Stimulated activated CD4-positive, alpha-beta T cell treated with anti-CD3 and anti-CD28 coated beads, Interleukin-15, amount 100 ng/mL, for 1 hour (primary cell): ENCODE measurements at places on chromosomes 4 and X.

- DNase-seq = no peak
Observed at GRCh38 chr4:169225058-169225751, 45.6 kb downstream of the SH3RF1 start.

GRCh38 chrX:22758807-22759481, 240.8 kb upstream of the DDX53 start:
- no peak for DNase-seq

GRCh38 chrX:87006561-87006960, 511.0 kb upstream of the KLHL4 start:
- no peak for DNase-seq

- no peak for DNase-seq
Observed at GRCh38 chr4:108874806-108875205, 112.0 kb upstream of the ETNPPL start.

DNA sequence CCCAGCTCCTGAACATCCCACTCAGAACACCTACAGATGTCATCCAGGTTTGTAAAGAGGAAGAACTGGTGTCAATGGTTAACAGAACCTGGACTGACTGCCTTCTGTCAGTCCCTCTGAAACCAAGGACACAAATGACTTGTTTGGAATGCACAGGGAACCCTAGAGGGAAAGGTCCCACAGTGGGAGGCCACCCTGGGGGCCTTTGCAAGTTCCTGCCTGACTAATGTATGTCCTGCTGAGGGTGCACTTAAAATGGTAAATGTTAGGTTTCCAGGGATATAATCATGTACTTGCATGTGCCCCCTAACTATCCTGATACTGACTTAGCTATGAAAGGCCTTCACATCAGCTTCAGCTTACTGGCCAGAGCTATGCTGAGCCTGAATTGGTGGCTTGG, 15.0 kb upstream of the XAGE2 start:
- no peak for DNase-seq

GRCh38 chr4:4776934-4777333, 82.5 kb upstream of the MSX1 start:
- DNase-seq = no peak

DNA sequence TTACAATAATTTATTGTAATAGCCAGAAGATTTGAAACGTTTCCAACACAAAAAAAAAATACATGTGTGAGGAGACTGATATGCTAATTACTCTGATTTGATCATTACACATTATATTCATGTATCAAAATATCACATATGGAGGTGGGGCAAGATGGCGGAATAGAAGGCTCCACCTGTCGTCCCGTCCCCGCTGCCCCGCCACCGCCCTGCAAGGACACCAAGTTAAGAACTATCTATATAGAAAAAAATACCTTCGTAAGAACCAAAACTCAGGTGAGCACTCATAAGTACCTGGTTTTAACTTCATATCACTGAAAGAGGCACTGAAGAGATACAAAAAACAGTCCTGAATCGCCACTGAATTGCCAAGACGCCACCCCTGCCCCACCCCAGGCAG, 60.9 kb upstream of the SCRG1 start:
- no peak for DNase-seq

GRCh38 chr4:33785843-33786242, 2458.5 kb downstream of the ARAP2 start:
- DNase-seq = no peak

DNA sequence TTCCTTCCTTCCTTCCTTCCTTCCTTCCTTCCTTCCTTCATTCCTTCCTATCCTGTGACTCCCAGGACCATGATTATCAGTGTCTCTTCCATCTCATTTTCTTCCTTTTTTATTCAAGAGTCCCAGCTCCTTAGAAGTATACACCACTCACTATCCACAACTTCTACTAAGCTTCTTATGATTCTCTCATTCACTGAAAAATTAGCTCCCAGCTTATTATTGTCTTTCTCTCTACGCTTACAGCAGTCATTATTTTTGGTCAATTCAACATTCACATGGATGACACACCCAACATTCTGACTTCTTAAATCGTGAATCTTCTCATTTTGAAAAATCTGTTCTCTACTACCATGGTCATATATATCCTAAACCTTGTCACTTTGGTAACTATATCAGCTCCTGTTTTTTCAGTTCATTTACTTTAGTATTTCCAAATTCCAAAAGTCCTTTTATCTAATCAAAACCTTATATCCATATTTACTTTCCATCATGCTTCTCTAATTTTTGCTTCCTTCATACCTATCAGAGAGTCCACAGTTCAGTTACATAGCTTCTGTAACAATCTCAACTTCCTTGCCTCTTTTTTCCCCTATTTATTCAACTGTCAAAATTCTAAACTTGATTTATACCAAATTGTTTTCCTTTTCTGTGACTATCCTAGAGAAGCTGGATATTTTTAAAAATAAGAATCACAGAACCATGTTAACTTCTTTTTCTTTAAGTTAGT, 677.5 kb downstream of the RAPGEF2 start:
- no peak for DNase-seq

DNA sequence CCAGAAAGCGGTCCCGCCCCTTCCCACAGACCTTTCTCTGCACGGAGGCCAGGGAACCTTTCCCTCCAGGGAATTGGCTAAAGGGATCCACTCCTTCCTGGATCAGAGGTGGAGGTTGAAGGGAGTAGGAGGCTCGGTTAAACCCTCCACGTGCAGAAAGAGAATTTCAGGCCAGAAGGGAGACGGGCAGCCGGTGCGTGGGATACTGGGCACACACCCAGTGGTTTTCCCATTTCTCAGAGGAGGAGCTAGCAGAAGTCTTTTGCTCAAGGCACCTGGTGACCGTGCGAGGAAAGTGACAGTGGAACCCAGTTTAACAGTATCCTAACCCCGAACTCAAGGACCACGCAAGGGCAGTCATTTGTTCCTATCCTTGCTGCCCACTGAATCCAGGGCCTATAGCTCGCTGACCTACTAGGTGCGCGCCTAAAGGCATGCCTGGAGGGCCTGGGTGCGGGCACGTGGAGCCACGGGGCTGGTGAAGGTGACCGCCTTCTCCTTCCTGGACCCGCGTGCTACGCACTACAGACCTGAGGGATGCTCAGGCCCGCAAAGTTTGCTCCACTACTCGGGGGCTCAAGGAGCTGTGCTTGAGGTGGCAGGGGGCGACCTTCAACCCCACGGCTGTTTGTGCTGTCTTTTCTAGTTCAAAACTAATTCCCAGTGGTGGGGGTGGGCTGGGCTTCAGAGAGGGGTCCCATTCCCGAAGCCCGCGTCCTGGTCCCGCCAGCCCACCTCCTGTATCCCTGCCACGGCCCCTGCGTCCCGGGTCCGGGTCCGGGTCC, 587 bp upstream of the AFF2 start:
- no peak for DNase-seq

GRCh38 chr4:149108626-149109025, 666.4 kb upstream of the NR3C2 start:
- no peak for DNase-seq

GRCh38 chr4:138673053-138673452, 342.5 kb upstream of the NOCT start:
- DNase-seq = no peak

GRCh38 chr4:57110640-57111511, 691 bp upstream of the IGFBP7 start:
- no peak for DNase-seq

DNA sequence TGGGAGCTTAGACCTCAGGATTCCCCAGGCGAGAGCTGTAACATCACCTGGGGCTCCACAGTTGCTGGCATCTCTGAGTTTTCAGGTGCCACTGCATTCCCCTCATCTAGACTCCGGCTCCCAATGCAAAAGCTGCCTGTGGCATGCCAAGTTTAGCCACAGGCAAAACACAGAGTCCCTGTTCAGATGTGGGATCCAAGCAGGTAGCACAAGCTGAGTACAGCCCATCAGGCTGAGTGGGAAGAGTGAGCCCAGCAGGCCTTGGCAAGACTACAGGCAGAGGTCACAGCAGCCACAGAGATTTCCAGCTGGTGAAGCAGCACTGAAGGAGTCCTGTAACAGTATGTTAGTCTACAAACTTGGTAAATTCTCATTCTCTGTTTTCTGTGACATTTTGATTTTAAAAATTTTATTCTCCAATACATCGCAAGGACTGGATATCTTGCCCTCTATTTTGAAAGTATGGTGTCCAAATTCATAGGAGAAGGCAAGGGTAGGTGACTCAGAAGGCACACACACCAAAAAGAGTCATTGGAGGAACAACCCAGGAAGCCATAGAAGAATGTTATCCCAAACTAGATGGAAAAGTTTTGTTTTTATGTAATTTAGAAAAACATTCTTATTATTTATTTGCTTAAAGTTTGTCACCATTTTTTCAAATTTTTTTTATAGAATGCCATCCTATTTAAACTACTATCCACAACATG, 13.6 kb upstream of the CXCL2 start:
- no peak for DNase-seq

DNA sequence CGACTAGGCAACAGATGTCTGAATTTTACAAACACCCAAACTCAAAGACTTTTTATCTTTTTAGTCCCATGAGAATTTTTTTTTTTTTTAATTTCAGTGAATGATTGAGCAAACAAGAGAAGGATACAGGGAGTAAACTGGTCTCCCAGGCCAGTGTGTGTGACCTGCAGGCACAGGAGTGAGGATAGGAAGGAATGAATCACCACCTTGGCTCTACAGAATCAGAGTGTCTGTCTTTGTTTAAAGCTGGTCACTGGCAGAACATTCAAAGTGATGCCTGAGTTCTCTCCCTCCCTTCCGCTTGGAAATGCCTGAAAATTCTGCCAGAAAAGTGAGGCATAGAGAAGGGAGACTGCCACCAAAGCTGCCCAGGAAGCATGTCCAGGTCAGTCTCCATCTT, 69.5 kb downstream of the PARM1 start:
- DNase-seq = no peak

DNA sequence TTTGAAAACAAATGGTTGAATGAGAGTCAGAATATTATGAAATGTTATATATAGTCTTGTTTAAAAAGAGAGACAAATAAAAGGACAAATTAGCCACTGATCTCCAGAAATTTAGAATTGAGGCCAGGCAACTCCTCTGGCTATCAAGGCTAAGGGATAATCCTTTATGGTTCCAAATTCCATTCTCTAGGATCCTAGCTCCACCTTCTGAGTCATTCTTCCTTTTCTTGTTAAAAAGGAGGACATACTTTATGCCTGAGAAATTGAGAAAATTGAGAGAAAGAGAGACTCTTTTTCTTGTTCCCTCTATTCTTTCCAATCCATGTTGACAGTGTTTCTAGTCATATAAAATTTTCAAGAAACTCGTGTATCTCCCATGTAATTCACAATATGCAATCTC, 1299.5 kb downstream of the FSTL5 start:
- DNase-seq = no peak

DNA sequence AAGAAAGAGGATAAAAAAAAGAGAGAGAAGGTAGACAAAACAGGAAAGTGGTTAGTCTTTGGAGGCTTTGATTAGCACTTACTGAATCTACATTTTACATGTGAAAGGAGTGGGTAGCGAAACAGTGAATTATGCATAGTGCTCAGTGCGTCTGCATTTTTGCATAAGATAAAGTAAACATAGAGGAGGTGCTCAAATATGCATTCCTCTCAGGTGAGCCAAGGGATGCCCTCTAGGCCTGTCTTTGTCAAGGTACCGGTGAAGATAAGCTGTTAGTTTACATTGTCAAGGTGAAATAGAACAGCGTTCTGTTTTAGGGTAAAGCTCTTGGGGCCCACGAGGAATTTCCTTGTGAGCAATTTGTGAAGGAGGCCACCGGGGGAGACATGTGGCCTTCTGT, 260.6 kb downstream of the TRIML1 start:
- no peak for DNase-seq

GRCh38 chr4:43898836-43899235, 549.8 kb downstream of the KCTD8 start:
- no peak for DNase-seq

DNA sequence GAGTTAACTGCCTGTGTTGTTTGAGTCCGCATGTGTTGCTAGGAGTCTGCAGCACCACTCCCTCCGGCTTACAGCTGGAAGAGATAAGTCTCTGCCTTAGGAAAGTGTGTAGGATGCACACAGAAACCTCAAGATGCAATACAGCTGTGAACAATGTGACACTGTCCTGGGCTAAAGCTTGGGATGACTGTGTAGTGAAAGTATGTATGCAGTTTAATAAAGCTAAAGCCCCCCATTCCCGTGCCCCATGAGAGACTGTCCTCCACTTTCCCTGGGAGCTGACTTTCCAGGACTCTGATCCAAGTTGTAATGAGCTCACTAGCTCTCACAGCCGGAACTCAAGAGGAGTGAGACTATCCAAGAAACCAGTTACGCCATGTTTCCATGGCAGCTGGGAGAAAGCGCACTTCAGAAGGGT, 156.6 kb upstream of the FTHL17 start:
- no peak for DNase-seq

- DNase-seq = no peak
Observed at GRCh38 chrX:12999422-12999821, 24.5 kb downstream of the TMSB4X start.

- DNase-seq = no peak
Observed at GRCh38 chr4:13887010-13887409, 259.5 kb upstream of the BOD1L1 start.

DNA sequence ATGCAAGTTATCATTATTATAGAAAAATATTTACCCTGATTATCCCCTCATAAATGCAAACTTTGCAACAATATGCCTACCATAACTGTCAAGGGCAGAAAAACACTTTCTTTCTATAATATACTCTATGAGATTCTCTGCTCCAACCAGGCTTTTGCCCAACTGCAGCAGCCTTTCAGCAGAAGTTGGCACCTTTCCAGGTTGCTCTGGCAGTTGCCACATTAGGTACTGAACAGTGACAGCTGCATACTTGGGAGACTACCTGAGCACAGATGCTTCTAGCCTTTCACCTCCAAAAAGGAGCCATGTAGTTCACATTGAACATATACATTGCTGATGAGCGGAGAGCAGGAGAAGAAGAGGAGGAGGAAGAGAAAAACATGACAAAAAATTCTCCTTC, 69.5 kb upstream of the BRWD3 start:
- no peak for DNase-seq

GRCh38 chr4:173301518-173302201, 32.5 kb downstream of the HMGB2 start:
- DNase-seq = no peak
